ENCODE measurements at places on chromosomes 2 and 18.

DNA sequence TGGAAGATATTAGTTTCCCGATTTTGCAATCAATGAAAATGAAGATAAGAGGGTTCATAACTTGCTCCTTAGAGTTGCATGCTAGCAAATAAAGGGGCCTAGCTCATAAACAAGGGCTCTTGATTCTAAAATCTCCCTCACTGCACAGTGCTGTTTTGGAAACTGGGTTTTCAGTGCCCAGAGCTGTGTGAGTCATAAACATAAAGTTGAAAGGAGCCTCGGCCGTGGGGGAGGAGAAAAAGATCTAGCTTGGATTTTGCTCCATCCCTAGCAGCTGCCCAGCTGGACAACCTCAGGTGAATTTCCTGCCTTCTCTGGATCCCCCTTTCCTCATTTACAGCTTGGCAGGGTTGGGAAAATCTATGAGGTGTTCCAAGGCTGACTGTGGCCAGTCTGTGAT is 42.5 kb downstream of the LYPD1 start:
- no peak for DNase-seq

DNA sequence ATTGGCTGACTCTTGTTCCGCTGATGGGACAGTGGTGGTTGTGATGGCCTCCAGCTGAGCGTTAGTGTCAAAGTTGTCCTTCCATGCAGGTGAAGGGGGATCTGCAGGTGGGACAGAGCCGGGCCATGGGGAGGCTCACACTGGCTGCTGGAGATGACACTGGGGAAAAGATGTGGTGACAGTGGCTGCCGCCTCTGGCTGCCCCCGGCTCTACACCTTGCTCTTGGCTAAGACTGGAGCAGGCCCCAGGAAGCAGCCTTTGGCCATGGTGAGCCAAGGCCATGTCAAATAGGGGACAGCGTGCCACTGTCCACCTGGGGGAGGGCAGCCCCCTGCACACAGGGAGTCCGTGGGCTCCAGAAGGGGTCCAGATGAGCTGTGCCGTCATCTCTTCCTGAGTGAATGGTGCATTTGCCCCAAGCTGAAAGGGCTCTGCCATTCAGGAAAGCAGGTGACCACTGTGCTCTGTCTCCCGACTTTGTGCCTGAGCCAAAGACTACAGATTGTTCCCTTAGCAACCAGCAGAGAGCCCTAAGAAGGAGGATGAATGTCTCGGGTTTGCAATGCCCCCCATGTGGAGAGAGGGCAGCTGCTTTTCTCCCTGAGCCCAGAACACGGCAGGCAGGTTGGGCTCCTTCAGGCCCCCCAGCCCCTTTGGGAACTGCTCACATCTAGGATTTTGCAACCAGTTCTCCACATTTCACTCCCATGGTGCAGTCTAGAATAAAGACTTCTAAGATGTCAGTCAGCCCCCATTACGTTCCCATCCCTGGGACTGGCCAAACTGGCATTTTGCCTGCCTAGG is 79.1 kb upstream of the BCL2L11 start:
- no peak for DNase-seq

- DNase-seq, result no peak
Observed at GRCh38 chr2:239283288-239283945, 117.4 kb downstream of the HDAC4 start.

- DNase-seq, result no peak
Observed at GRCh38 chr2:100446696-100447095, 23.6 kb upstream of the NMS start.

DNA sequence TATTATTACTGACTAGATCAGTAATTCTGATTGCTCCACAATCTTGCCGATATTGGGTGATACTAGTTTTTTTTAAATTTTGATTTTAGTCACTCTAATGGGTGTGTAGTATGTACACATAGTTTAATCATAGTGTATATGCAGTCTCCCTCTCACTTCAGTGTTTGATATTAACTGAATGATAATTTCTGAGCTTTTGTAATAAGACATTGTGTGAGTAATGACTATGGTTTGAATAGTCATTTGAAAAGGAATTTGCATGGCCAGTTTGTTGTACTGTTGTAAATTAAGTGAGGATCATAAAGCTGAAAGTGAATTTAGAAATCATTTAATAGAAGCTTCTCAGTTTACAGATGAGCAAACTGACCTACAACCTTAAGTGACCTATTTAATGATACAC is 33.4 kb downstream of the USP14 start:
- DNase-seq, result no peak

DNA sequence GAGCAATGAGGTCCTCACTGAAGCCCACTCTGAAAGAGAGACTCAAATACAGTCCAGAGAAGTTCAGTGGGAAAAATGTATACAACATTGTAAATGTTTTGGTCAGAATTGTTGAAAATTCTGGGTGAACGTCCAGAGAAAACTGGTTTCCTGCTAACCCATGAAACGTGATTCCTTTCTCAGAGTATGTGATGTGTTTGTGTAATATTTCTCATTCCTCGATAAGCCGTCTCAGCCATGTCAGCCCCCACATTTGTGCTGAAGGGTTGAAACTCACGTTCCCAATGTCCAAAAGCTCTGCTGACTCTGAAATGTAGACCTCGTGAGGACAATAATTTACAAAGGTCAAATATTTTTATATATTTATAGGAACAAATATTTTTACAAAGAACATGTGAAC is 51.6 kb downstream of the BMP10 start:
- no peak for DNase-seq

- no peak for DNase-seq
Observed at GRCh38 chr2:237651761-237652160, 24.4 kb downstream of the LRRFIP1 start.

DNA sequence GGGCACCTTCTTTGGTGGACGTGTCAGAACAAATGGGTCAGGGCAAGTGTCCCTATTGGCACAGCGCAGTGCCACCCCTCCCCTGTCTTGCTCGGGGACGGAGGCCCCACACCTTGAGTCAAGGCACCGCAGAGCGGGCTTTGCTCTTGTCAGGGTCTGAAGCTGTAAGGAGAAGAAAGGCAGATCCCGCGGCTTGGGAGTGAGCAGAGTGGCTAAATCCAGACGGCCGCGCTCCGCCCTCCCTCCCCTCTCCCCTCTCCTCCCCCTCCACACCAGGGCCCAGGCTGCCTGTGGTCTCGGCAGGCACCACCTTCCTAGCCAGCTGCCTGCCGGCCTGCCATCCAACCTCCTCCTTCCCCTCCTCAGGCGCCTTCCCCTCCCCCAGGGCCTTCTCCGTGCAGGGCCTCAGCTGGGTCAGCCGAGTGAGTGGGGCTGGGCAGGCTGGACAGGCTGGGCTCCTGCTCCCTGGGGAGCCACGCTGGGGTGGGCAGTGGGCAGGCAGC is 25.8 kb downstream of the SPEG start:
- DNase-seq, result no peak

GRCh38 chr2:201904538-201905420 is 98.4 kb downstream of the CDK15 start:
- DNase-seq, result no peak

- DNase-seq, result no peak
Observed at GRCh38 chr2:136223274-136223673, 105.3 kb upstream of the CXCR4 start.

DNA sequence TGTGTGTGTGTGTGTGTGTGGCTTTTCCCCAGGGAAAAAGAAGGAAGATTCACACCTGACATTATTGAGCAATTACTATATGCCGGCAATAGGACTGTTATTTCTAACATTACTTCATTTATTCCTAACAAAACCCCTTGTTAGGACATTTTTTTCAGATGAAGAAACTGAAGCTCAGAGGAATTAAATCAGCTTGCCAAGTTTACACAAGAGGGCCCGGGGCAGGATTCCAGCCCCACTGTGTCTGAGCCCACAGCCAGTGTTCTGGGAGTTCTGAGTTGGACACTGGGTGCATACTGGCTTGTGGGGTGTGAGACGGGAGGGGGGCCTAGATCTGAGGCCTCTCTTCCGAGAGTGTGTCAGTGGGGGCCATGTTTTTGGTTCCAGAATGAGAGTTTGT is 9.9 kb downstream of the TOGARAM2 start:
- no peak for DNase-seq

DNA sequence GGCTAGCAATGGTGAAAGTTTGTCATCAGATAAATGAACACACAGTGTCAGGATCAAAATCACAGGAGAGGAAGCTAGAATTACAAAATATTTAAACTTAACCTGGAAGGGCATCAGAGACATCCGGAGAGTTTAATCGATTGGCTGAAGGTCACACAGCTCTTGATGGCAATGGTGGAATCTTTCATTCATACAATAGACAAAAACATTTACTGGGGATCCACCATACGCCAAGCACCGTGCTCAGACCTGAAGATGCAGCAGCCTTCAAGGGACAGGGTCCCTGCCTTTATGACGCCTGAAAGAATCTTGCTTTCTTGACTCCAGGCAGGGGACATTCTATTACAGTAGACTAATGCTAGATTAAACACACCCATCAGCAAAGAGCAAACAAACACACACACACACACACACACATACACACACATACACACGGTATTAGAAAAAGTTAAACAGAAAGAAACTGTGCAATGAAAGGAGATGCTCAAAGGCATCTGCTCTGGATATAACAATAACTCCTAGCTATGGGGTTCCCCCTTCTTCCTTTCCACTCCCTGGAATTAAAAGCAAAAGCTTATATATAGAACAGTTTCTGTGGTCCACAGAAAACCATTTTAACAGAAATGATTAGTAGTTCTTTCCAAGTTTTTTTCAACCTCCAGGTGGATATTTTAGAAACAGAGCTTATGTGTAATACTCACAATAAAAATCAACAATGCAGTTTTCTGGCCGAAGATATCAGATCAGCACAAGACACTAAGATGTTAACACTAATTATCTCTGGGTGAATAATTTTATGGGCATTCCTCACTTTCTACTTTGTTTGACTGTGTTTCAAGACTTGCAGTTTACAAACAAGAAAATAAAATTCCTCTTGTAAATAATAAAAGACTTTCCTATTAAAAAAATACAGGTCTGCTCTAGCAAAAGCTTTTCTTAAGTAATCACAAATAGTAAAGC is 151.7 kb downstream of the ANKRD44 start:
- no peak for DNase-seq

DNA sequence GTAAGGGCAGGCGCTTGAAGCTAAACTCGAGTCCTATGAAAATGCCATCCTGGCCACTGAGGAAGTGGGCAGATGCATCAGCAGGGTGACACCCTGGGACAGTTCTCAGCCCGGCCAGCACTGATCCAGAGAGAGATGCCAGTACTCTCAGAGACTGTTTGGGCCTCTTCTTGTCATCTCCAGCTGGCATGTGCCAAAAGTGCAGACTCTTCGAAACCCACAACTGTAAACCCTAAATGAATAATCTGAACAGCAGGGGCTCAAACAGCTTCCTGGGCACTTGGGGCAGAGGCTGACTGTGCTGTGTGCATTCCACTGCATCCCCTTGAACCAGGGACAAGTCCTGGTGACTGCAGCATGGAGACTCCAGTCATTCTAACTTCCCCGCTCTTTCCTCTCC is 204.2 kb upstream of the SMAD2 start:
- DNase-seq, result no peak

DNA sequence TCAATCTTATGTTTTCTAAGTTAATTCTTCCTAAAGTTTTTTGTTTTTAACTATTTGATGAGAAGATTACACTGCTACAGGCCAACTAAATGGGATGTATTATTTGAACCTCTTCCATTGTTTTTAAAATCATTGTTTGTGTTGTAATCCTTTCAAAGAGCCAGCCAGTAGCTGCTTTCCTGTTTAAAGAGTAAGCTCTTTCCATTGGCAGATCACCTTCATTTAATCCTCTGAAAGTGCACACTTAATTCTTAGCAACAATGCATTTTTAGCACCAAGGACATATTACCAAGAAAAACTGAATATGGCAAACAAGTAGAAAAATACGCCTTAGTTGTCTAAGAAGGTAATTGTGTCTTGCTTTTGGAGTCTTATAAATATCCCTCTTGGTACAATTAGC is 54.0 kb downstream of the MEIS1 start:
- DNase-seq, result no peak

GRCh38 chr2:160317181-160318099 is 117.4 kb upstream of the ITGB6 start:
- no peak for DNase-seq

DNA sequence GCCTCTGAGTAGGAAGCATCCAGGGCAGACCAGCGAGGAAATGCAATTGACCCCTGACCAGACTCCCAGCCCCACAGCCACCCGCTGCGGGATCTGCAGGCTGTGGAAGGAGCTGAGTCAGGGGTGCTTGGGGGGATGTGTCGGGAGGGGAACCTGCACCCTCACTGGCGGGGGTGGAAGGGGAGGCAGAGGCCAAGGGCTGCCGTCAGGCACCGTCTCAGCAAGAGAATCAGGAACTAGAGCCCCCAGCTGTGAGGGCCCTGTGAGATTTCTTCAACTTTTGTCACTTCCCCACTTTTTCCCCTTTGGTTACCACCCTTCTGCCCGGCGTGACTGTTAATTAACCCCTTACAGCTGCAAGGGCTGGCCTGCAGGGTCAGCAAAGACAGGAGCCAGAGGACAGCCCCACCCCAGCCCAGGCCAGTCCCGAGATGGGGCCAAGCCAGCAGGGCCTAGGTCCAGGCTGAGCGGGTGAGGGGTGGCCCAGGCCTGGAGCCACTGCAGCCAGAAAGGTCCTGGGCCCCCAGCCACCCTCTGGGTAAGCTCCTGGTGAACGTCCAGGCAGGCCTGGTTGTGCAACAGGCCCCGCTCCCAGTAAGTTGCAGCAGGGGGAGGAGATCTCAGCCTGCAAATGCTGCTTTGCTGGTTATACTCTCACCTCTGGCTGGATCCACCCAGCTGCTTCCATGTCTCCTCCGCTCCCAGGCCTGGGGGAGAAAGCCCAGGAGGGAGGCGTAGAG is 147.0 kb upstream of the ID2 start:
- no peak for DNase-seq

- DNase-seq, result no peak
Observed at GRCh38 chr18:72174972-72175649, 369.0 kb downstream of the CBLN2 start.

- no peak for DNase-seq
Observed at GRCh38 chr2:206432193-206433082, 10.9 kb upstream of the ADAM23 start.

Measured in cerebellar nuclear complex (tissue), 1 donor.